GM12865 (cell line): ENCODE measurements at places on chromosomes 1 and 21.

- DNase-seq: no peak
These were observed 5.9 kb downstream of the NRIP1 start for GRCh38 chr21:15058854-15059263.

DNA sequence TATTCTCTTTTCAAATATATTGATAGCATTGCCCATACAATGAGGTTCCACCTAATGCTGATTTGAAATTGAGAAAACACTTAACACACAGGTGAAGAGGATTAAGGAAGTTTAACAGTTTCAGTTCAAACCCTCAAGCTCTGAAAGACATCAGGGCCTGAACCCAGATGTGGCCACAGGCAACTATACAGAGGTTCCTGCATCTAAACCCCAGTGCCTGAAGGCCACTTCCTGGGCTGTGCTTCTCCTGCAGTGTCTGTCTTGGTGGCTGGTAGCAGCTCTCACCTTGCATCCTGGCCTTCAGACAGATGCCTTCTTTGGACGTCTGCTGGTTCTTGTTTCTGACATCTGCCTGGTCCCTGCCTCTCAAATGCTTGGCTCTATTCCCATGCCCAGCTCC is 25.1 kb upstream of the NGF start:
- peak; percentile 10 for DNase-seq

DNA sequence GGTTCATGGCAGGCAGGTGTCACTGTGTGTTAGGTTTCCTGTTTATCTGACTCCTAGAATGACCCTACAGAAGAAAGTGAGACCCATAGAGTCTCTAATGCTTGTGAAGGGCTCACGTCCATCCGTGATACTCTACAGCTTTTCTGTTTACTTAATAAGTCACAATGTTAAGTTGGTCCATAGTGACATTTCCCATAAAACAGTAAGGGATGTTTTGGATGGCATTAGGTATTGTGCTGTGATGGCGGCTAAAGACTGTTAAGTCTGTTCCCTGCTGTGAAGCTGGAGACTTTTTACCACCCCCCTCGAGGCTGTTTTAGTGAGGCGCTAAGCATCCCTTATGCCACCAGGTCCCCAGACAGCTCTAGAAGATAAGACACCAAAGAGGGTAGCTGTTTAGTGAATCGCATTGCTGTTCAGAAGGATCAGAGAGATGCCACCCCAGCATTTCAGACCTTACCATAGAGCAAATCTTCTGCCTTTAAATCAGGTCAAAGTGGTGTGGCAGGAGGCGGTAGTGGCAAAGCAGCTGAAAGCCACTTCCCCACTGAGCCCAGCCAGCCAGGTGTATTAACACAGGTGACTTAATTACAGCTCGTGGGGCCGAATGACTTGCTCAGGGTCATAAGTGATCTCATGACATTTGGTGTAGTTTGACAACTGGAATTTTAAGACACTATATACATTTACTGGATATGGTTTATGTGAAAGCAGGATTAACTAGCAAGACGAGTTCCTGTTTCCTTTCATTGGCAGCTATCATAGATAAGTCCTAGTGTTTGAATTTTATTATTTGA is 25.0 kb downstream of the SLC37A1 start:
- no peak for DNase-seq

GRCh38 chr1:200977071-200977754 is 46.3 kb downstream of the KIF21B start:
- no peak for DNase-seq

DNA sequence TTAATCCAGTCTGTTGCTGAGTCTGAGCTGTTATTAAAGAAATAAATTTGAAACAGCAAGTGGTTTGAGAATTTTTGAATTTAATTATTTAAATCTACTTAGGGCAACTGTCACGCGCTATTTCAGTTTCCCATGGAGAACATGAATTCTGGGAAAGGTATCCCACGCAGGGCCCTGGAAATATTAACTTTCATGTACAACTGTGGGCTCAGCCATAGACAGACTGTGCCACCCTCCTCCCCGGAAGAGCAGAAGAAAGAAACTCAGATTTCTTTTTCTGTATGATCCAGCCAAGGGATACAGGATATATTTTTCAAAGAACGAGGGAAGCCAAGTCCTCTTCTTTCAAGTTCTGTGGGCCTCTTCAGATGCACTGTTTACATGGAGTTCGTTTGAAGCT is 172.6 kb upstream of the LMO4 start:
- no peak for DNase-seq

GRCh38 chr1:213986020-213986924 is 1.5 kb upstream of the PROX1 start:
- DNase-seq: no peak

DNA sequence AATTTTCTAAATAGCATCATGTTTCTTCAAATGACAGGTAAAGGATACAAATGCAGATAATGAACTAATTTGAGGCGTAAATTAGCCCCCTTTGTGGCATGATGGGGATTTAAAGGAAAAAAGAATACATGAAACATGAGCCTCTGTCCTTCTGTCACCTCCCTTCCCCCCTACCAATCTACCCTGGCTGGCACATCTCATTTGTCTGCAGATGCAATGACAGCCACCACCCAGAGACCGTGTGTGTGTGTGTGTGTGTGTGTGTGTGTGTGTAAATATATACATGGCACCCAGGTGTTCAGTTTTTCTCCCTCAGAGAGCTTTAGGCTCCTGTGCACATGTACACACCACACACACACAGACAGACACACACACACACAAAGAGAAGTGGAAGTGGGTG is 451.1 kb downstream of the RWDD3 start:
- DNase-seq: no peak

- peak; percentile 26 for DNase-seq
These were observed 26.1 kb downstream of the ZP4 start for GRCh38 chr1:237864338-237865244.
